NCI-H187 (cell line): ENCODE measurements at places on chromosomes 7 and 10.

- no peak for DNase-seq
Observed at GRCh38 chr7:157612664-157613561, 276.1 kb downstream of the DNAJB6 start.

- DNase-seq, result no peak
Observed at GRCh38 chr7:74498996-74499834, 45.5 kb downstream of the GTF2IRD1 start.

GRCh38 chr10:62614389-62615157 lies 189.9 kb upstream of the ADO start:
- no peak for DNase-seq

DNA sequence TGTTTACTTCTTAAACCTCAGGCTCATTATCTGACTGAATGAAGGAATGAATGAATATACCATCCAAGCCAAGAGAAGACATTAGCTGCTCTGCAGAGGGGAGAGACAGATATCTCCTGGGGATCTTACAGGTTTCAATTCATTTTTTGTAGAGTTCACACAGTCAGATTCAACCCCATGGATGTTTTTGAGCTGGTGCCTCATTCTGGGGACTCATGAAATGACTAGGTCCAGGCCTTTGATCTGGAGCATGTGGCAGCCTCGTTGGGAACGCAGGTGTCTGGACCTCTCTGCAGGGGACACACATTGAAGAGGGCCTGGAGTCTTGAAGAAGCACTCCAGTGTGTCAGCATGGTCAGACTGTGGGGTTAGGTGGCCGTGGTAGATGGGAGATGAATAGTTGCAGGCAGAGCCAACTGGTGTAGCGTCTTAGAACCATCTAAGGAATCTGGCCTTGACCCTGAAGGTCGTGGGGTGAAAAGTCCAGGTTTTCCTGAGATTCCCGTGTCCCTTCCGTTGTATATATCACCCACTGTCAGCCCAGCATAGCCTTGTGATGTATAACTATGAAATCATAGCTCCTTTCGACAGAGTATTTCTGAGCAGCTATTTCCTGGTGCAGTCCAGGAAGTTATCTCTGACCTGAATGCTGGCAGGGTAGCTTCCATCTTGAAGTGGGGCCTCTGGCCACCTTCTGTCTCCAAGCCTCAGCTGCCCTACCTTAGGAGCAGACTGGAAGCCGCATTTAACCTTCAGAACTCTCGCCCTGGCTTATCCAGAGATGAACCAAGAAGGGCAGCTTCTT lies 22.3 kb downstream of the BTBD16 start:
- DNase-seq, result no peak

GRCh38 chr7:2610898-2611297 lies 20.9 kb upstream of the TTYH3 start:
- no peak for DNase-seq

DNA sequence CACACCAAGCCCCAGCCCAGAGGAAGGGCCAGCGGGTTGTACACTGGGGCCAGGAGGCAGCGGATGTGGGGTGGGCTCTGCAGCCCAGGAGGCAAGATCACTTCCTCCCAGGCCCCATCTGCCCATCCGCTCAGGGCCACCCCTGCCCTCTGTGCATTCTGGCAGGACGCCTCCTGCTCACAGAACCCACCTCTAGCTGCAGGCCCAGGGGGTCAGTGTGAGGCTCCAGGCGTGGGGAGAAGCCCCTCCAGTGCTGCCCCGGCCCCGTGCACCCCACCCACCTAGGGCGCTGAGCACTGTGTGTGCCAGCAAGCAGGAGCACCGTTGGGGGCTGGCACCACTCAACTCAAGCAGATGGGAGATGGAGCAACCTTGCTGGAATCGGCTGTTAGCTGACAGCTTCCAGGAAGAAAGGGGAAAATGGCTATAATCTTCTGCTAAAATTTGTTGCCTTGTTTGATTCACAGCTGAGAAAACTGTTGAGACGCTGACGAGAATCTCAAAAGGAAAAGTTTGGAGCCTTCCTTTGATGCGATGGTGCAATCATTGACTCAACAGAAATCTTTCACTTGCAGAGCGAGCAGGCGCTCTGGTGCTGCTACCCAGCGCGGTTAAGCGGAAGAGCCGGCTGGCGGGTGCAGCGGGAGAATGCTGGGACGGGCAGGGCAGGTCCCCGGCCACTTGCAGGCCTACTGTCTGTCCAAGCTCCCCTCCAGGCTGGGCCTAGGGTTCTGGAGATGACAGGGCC lies 276.1 kb downstream of the ELFN1 start:
- DNase-seq, result no peak

DNA sequence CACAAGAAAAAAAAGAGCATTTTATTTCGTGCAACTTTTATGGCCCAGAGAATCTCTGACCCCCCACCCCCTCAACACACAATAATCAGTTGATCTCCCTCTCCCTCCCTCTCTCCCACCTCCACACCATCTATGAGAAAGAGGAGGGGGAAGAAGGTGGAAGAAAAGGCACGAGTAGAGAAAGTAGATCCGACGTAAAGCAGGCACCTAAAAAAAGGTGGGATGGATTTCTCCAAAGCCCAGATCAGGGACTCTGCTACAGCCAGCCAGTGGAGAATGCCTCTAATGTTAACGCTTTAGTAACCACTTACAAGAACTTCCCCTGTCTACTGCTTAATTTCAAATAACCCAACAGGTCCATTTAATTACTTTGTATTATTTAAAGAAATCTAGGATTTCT lies 24.4 kb downstream of the KMT2C start:
- DNase-seq, result no peak

DNA sequence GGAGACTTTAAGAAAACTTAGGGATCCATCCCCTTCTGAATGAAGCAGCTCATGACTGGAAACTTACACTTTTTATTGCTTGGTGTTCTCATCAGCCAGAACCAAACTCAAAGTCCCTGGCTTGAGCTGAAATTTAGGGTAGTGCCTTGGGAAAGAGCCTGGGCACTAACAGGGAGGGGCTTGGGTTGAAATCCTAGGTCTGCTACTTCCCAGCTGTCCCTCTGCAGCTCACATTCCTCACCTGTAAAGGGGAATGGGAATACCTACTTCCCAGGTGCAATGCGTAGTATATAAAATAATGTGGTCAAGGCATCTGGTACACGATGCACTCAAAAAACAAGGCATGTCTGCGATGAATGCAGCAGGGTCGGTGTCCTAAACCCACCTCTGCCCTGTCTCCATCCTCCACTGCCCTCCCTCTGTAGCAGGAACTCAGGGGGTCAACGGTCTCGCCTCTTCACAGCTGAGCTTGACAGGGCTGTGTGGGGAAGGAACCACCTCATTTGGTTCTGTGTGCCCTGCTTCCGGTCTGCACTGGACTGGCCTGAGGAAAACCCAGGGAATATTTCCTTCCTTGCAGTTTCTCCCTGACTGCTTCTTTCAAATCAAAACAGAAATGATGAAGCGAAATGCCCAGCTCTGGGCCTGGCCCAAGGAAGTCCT lies 80.0 kb downstream of the COBL start:
- no peak for DNase-seq

- DNase-seq, result no peak
Observed at GRCh38 chr10:18087355-18087754, 52.9 kb upstream of the CACNB2 start.

DNA sequence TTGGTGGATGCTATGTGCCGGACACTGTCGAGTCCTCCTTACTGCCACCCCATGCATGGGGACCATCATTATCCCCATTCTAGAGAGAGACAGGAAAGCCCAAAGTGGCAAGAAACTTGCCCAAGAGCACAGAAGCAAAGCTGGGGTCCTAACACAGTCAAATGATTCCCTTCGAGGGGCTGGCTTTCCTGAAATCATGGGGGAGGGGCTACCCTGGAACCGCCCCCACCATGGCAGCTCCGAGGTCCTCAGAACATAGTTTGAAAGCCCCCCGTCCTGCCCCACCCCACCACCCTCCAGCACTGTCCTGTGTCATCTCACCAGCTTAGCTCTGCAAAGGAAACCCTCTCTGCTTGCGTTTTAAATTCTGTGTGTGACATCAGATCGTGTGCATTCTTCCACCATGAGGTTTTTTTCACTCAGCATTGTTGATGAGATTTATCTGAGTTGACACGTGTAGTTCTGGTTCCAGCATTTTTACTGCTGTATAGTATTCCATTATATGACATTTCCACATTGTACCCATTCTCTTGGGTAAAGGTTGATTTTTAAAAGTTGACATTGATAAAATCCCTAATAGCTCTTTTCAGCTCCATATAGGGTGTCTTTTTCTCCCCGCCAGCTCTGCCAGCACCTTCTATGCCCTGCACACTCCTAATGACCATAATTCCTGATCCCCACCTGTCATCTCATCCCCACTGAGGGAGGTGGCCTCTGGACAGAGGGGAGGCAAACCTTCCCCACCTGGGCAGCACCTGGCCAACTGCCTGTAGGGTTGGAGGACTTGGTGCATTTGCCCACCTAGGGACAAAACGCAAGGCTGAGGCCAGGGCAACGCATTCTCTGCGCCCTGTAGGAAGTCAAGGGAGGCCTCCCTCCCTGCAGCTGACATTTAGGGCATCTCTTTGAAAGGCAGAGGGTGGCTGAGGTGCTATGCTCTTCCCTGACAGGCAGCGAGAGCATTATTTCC lies 100.2 kb upstream of the GPR26 start:
- DNase-seq, result no peak

- DNase-seq, result no peak
Observed at GRCh38 chr7:45881280-45881758, 7.0 kb upstream of the IGFBP1 start.

DNA sequence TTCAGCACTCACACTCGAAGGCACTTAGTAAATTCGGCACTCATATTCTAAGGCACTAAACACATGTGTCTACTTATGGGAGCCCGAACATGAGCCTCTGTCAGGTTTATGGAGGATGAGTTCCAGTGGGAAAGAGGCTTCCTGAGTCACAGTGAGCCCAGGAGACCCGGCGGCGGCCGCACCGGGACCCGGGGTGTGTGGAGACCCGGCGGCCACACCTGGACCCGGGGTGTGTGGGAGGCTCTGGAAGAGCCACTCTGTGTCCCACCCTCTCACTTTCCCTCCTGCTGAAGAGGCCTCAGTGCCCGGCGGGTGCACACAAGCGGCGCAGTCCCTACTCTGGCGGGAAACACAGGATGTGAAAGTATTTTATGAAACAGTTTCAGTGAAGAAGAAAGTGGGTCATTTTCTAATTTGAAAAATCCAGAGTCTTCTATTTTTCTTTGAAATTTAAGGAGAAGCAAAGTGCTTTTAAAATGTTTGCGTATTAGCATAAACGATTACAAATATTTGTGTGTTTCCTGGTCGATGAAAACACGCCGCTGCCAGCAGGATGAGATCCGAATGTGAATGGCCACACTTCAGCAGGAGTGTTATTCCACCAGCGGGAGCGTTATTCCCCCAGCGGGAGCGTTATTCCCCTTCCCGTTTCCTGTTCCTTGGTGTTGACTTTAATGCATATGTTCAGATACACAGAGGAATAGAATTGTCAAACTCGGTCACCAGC lies 625.1 kb downstream of the DNAJB6 start:
- peak; percentile 62 for DNase-seq

GRCh38 chr10:58892031-58892531 lies 284.4 kb upstream of the PHYHIPL start:
- DNase-seq, result no peak

GRCh38 chr7:922334-923107 lies 32.0 kb downstream of the ADAP1 start:
- no peak for DNase-seq

DNA sequence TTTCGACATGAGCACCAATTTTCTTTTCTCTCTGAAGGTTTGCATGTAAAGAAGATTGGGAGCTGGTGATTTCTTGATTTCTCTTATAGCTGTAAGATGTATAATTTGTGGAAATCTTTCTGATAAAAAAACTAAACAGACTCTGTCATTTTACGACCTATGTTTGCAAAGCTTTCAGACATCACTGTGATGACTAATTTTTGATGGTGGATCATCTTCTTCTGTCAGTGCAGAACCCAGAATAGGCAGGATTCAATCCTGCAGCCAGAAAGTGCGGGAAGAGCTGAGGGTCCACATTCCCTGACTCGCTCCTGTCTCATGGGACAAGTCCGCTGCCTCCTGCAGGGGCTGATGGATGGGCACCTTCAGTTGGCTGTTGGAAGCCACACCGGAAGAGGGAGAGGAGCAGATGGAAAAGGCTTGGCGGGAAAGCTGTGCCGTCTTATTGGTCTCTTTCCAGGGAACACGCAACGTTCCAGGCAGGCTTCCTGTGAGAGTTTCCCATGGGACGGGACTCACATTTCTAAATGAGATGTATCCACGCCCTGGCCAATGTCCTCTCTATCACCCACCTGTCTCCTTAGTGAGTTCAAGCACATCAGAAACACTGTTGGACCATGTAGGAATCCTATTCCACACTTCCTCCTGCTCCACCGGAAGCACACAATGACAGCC lies 186.9 kb downstream of the PRPF18 start:
- DNase-seq, result no peak

GRCh38 chr7:10571759-10572158 lies 401.9 kb upstream of the PHF14 start:
- no peak for DNase-seq

DNA sequence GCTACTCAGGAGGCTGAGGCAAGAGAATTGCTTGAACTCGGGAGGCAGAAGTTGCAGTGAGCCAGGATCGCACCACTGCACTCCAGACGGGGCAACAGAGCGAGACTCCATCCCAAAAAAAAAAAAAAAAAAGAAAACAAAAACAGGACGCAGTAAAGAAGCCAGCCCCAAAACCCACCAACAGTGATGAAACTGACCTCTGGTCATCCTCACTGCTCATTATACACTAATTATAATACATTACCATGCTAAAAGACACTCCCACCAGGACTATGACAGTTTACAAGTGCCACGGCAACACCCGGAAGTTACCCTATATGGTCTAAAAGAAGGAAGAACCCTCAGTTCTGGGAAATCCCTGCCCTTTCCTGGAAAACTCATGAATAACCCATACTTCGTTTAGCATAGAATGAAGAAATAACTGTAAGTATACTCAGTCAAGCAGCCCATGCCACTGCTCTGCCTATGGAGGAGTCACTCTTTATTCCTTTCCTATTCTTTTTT lies 40.0 kb upstream of the EIF4H start:
- DNase-seq, result no peak

GRCh38 chr7:115217373-115217772 lies 295.5 kb downstream of the MDFIC start:
- DNase-seq, result no peak

GRCh38 chr7:32140210-32140939 lies 70.2 kb upstream of the PDE1C start:
- peak; percentile 31 for DNase-seq

- no peak for DNase-seq
Observed at GRCh38 chr10:70987396-70988130, 99.2 kb upstream of the PCBD1 start.
